NCI-H510A (cell line): ENCODE measurements at places on chromosomes 2 and 18.

DNA sequence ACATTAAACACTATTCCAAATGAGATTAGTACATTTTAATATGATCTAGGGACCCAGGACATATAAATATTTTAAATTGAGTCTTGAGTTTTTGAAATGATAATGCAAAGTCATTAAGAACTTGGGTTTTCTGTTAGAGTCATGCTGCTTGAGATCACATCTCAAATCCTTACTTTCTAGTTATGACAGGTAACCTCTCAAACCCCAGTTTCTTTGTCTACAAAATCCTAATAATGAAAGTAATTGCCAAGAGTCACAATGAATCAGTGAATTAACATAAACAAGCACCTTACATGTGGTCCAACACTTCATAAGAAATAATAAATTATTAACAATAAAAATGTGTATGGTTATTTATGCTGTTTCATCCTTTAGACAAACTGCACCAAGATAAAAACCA, 607.6 kb downstream of the LRP1B start:
- no peak for DNase-seq

- no peak for DNase-seq
Observed at GRCh38 chr2:233124421-233125080, 64.4 kb downstream of the INPP5D start.

GRCh38 chr18:56510108-56510507, 128.3 kb downstream of the TXNL1 start:
- DNase-seq = no peak

DNA sequence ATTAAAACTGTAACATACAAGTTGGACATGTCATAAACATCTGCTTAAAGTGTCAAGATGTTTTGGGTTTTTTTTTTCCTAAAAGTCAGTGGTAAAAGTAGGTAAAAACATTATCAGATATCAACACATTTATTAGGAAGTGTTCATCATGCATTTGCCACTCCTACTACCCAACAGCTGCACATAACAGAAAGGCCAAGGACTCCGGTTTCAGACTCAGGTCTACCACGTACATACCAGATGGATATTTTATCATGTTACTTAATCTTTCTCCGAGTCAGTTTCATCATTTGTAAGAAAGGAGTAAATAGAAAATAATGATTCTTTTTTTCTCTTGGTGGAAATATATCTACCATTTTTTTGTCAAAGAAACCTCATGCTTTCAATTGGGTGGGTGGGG, 192.3 kb downstream of the UBE2E3 start:
- DNase-seq = no peak

- no peak for DNase-seq
Observed at GRCh38 chr2:10659898-10660568, 29.7 kb downstream of the NOL10 start.

DNA sequence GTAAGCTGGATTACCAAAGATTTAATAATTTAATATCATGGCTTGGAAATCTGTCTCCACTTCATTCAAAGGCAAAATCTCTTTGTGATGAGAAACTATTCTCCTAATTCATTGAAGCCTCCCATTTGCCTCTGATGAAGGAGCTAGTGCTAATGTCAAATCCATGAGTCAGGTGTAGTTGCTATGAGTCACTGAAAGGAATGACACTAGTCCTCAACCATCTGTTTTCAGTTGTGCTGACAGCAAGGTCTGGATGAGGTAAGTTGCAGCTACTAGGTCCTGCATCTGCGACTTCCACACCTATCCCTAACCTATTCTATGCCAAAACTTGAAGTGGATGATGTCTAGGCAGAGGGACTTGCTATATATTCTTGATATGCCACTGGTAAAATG, 324.0 kb upstream of the UBE2E3 start:
- no peak for DNase-seq

DNA sequence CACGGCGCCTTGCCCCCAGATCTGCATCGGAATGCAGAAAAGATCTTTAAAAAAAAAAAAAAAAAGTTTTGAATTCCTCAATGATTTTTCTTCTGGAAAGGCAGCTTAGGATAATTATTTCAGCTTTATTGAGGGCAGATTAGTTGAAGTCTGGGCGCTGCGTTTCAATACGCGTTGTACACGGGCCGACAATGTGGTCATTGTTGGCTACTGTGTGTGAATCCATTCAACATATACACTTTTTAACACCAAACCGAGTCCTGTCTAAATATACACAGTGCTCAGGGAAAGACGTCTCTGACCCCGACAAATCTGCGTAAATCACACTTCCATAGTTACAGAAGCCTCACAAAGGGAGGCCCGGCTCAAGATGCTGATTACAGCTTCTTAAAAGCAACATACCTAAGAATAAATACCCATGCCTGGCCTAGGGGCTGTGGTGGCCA, 1.4 kb upstream of the SIX3 start:
- no peak for DNase-seq

GRCh38 chr18:13335903-13336302, 117.3 kb downstream of the LDLRAD4 start:
- DNase-seq = no peak

DNA sequence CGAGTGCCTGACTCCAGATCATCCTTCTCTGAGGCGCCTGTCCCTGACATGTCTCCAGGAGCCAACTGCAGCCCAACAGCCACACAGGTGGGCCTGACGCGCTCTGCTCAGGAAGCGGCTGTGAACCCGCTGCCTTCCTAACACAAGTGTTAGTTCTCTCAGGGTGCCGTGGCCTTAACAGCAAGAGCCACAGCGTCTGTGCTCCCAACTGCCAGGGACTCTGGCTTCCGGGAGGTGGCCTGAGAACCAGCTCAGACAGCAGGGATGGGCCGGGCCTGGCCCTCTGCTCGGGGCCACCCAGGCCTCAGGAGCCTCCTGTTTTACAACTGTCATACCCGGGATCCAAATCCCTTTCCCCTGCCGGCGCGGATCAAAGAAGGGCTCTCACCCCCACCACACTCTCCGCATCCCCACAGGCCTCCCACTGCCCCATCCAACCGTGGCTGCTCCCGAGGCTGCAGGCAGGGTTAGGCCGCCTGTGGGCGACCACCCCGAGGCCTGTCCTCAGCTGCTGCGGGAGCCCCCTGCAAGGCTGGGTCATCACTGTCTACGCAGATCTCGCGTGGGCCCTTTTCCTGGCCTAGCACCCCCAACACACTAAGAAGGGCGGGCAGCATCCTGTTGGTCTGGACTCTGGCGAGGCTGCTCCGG, 114.2 kb upstream of the ZNF236 start:
- no peak for DNase-seq

DNA sequence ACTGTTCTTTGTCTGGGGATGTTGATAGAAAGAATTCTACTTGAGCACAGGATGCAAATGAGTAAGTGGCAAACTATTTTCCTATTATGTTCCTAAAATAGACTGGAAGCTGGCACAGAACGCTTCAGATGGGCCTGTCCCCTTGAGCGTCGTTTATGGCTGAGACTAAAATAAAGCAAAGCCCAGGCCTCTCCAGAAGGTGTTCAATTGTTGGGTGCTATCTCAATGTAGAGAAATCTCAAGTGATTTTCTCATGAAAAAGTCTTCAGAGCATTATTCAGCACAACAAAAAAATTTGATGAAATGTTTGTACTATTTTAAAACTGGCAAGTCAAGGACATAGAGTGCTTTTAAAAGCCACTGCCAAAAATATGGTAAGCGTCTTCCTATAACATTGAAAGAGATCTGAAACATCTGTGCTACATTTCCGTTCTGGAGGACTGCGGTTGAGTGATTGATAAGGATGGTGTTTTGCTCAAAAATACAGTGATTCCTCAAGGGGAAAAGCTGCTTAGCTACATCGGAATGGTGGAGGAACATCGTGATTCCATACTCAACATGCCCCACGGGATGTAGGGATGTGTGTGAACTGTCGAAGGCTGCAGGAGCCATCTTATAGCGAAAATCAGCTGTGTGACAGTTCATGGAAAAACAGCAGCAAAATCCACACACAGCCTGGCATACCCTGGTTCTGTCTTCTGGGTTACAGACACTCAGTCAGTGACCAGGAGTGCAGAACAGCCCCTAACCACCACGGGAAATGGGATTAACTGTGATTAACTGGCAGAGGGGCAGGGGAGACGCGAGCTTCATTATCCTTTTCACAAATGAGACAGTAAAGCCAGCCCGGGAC, 10.4 kb upstream of the LRRFIP1 start:
- DNase-seq = no peak

GRCh38 chr2:165016772-165017411, 61.6 kb upstream of the SLC38A11 start:
- DNase-seq = no peak
